ENCODE measurements at places on chromosomes 11 and 22.

DNA sequence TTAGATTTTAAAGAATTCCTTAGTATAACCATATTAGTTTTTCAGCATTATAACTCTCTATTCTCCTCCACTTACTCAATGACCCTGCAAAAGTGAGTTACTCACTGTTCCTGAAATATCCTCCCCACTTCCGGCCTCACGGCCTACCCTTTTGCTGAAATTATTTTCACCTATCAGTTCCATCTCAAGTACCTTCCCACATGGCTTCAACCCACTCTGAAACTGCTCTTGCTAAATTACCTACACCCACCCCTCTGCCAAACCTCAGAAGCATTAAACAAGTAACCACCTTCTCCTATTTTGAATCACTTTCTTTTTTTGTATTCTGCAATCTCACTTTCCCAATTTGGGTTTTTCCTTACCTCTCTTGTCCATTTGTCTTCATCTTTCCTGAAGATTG lies 37.7 kb downstream of the OR5P2 start:
- no peak for DNase-seq
- H3K36me3 ChIP-seq: no peaks in the 10 kb centered on the region
- peaks cover 4% of the 10 kb centered on the region for H3K27me3 ChIP-seq
- H3K4me1 ChIP-seq: peaks cover 4% of the 10 kb centered on the region
- no peak overlapping the region for H3K4me3 ChIP-seq

GRCh38 chr22:37053310-37054055 lies 1.9 kb downstream of the KCTD17 start:
- H3K36me3 ChIP-seq: no peaks in the 10 kb centered on the region
- no peak overlapping the region for H3K27ac ChIP-seq
- peak overlapping the region; percentile 87 for H3K4me3 ChIP-seq
- no peaks in the 10 kb centered on the region for H3K27me3 ChIP-seq
- no peak for DNase-seq

DNA sequence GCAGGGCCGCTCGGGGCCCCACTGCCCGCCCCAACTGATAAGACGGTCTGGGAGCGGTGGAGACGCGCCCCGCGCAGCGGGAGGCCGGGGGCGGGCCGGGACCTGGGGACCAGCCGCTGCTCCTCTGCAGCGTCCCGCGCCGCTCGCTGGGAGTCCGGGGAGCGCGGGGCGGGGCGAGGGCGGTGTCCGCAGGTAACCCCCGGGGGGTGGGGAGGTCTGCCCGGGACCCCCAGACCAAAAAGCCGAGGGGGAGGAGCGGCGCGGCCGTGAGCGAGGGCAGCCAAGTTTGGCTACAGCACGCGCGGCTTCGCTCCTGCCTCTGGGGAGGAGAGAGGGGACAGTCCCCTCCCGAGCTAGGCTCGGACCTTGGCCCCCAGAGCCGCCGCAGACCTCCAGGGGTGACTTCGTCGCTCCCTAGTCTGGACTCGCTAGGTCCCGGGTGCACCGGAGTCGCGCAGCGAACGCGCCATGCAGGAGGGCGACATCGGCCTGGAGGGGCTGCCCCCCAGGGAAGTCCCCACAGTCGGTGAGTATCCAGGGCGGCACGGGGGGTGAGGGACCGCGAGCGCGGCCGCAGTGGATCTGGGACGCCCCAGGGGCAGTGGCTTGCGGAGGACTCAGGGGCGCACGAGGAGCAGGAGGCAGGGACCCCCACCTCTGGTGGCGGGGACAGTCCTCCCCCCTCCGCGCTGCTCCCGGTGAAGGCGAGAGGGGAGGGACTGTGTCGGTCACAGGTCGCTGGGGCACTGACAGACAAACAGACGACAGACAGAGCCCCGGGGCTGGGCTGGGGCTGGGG lies 92.3 kb upstream of the ANO1 start:
- H3K4me3 ChIP-seq: no peak overlapping the region
- no peaks in the 10 kb centered on the region for H3K36me3 ChIP-seq
- H3K4me1 ChIP-seq: no peaks in the 10 kb centered on the region
- peaks cover 79% of the 10 kb centered on the region for H3K27me3 ChIP-seq
- DNase-seq: no peak
- H3K27ac ChIP-seq: no peak overlapping the region

GRCh38 chr11:27710536-27710935 lies 10.3 kb upstream of the BDNF start:
- H3K36me3 ChIP-seq: no peaks in the 10 kb centered on the region
- H3K4me3 ChIP-seq: no peak overlapping the region
- peaks cover 37% of the 10 kb centered on the region for H3K27me3 ChIP-seq
- no peaks in the 10 kb centered on the region for H3K4me1 ChIP-seq
- no peak overlapping the region for H3K27ac ChIP-seq
- no peak for DNase-seq

GRCh38 chr11:64499261-64500004 lies 91.6 kb upstream of the SLC22A12 start:
- no peaks in the 10 kb centered on the region for H3K36me3 ChIP-seq
- H3K4me3 ChIP-seq: no peak overlapping the region
- no peak for DNase-seq
- peaks cover 19% of the 10 kb centered on the region for H3K27me3 ChIP-seq
- peaks cover 4% of the 10 kb centered on the region for H3K4me1 ChIP-seq

GRCh38 chr11:118988280-118988679 lies 9.7 kb upstream of the CENATAC start:
- no peaks in the 10 kb centered on the region for H3K27me3 ChIP-seq
- no peak for DNase-seq
- no peak overlapping the region for H3K4me3 ChIP-seq
- peaks cover 5% of the 10 kb centered on the region for H3K4me1 ChIP-seq
- no peak overlapping the region for H3K27ac ChIP-seq

GRCh38 chr11:9834291-9834690 lies 170.4 kb downstream of the SWAP70 start:
- H3K27ac ChIP-seq: no peak overlapping the region
- no peaks in the 10 kb centered on the region for H3K27me3 ChIP-seq

- peaks cover 10% of the 10 kb centered on the region for H3K4me1 ChIP-seq
- DNase-seq: no peak
- no peaks in the 10 kb centered on the region for H3K27me3 ChIP-seq
These were observed 53.3 kb downstream of the PPFIA1 start for GRCh38 chr11:70323806-70324205.

- peaks cover 21% of the 10 kb centered on the region for H3K4me1 ChIP-seq
- DNase-seq: no peak
- no peak overlapping the region for H3K27ac ChIP-seq
- no peak overlapping the region for H3K4me3 ChIP-seq
These were observed 2.6 kb downstream of the KCNK7 start for GRCh38 chr11:65592858-65593517.

DNA sequence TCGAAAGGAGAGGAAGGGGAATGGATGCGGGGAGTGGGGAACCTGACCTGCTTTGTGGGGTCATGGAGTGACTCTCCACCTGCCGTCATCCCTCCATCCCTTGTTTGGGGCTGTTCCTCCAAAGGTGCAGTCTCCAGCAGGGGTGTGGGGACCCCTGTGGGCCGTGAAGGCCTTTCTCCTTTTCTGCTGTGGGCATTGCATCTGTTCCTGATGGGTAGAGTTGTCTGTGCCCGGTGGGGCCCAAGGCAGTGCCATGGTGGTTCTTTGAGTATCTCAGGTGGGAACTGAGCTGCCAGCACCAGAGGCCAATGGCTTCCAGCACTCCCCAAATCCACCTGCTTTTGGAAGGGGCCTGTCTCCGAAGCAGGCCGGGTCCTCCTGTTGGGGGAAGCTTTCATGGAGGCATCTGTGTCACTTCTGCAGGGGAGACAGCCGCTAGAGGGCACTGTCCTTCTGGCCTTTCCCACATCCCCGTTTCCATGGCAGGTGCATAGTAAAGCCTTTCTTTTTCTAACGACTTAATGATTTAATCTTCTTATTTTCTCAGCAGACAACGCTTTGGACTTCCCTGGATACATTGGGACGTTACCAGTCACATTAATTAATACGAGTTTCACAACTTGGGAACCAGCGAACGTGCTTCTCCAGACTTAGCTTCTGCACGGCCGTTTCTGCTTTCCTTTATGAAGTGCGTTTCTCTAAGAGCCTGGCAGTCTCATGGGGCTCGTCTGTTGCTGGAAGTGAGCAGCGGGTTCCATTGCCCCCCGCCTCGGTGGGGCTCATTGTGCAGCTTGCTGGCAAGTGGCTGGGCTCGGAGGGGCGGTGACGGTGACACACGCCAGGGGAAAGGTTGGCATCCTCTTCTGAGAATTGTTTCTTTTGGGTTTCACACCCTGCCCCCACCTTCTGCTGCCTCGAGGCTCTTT lies 57.1 kb downstream of the PARVB start:
- no peak overlapping the region for H3K27ac ChIP-seq
- peaks cover 4% of the 10 kb centered on the region for H3K36me3 ChIP-seq
- no peaks in the 10 kb centered on the region for H3K27me3 ChIP-seq
- DNase-seq: peak; percentile 48

DNA sequence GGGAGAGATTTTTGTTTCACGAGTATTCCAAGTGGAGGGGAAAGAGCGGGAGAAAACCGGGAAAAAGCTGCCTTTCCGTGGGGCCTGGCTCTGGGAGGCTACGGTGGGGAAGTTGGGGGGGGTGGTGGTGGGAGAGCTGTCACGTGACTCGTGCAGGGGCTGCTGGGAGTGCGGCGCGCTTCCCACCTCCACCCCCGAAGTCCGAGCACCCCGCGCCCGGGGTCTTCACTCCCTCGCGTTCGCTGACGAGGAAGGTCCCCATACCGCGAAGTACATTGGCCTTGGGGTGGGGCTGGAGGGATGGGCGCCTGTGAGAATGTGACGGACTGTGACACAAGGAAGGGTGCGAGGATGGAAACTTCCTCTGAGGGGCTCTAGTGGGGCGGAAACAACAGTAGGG lies at the start of gene TEX12:
Gene TEX12, plus strand, starts transcription at position 228 of the 400 bp plus-strand sequence. CDS start 1,897 bp downstream, outside the sequence.
- H3K4me1 ChIP-seq: peaks cover 7% of the 10 kb centered on the region
- no peak within 1 kb of the TSS for H3K4me3 ChIP-seq
- no peak within 1 kb of the TSS for H3K27ac ChIP-seq
- peaks cover 21% of the 10 kb centered on the region for H3K27me3 ChIP-seq
- peaks cover 6% of the 10 kb centered on the region for H3K36me3 ChIP-seq

GRCh38 chr11:66006891-66007176 lies 4.5 kb downstream of the BANF1 start:
- no peak overlapping the region for H3K27ac ChIP-seq
- peaks cover 5% of the 10 kb centered on the region for H3K27me3 ChIP-seq
- DNase-seq: no peak
- peaks cover 17% of the 10 kb centered on the region for H3K4me1 ChIP-seq
- H3K4me3 ChIP-seq: no peak overlapping the region

DNA sequence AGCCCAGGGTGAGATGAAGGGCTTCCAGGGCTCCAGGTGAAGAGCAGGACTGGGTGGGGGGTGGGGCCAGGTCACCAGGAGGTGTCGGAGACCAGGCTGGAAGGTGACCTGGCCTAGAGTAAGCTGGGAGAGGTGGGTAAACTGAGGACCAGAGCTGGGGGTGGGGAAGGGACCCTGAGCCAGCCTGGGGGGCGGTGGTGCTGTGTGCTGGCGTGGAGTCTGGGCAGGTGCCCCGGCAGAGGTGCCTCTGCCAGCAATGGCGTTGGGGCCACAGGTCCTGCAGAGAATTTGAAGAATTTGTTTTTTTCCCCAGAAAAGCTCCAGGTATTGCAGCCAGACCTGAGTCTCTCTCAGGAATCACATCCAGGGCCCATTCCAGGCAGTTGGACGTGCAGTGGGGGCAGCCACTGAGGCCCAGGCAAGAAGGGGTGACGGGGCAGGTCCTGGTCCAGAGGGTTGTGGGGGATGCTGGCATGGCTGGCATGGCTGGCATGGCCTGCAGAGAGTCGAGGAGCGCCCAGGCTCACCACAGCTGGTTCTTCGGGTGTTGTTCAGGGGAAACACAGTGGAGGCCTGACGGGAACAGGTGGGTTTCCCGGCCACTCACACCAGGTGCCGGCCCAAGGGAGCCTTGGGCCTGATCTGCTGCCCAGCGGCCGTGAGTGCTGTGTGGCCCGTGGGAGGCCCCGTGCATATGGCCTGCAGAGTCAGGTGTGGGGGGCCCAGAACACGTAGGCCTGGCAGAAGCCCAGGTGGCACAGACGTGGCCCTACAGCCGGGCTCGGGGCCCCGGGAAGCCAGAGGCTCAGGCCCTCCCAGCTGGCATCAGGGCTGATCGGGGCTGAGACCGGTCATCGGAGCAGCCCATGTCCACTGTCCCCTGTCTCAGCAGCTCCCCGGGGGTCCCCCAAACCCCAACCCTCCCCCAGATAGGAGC lies 6.4 kb upstream of the MUC6 start:
- no peak for DNase-seq
- H3K27me3 ChIP-seq: peaks cover 18% of the 10 kb centered on the region
- no peak overlapping the region for H3K27ac ChIP-seq
- H3K4me3 ChIP-seq: no peak overlapping the region
- peaks cover 3% of the 10 kb centered on the region for H3K4me1 ChIP-seq
- H3K36me3 ChIP-seq: no peaks in the 10 kb centered on the region

DNA sequence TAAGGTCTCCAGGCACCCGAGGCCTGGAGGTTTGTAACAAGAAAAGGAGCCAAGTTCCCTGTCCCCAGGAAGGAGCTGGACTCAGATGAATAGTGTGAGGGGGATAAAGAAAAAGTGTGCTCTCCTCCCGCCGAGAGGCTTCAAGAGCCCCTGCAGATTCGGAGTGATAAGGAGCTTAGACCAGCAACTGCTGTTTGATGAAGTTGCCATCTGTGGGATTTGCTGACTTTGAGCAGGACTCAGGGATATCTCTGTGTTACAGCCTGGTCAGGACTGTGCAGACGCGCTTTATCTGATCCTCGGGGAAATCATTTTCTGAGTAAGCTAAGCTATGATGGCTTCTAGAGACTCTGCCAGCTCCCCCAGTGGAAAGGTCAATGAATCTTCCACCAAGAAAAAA lies 1017.0 kb downstream of the TBC1D22A start:
- peaks cover 15% of the 10 kb centered on the region for H3K27me3 ChIP-seq
- no peak overlapping the region for H3K4me3 ChIP-seq
- no peaks in the 10 kb centered on the region for H3K4me1 ChIP-seq
- no peak for DNase-seq

DNA sequence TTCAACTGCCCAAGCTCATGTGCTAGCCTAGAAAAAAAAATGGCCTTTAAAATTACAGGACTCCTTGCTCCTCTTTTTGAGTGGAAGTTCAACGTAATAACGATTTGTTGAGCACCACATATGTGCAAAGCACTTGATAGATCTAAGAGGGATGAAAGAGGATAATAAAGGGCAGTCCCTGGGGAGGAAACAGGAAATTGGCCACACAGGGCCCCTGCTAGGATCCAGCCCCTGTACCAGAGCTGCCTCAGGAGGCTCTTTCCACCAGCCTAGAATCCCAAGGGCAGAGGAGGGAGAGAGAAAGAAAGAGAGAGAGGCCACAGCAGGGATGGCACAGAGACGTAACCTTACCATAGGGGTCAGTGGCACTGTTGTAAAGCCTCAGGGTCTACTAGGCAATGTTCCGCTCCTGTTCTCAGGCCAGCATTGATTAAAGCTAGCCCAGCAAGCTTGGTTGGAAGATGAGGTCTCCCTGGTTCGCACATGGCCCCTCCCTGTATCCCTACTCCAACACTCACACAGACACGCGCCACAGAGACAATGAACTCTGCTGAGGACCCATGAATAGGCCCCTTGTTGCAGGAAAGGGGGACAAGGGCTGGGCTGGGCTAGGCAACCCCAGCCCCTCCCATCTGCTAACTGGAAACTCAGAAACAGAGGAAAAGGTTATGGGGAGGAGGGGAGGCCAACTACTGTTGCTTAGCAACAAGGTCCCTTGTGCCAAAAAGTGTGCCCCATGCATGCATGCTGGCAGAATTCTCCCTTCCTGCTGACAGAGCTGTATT lies at the start of gene TMPRSS5:
Gene TMPRSS5, minus strand, starts transcription at position 438 of the 785 bp plus-strand sequence. Its CDS starts 84 bp downstream, at position 354.
- no peak for DNase-seq
- H3K4me3 ChIP-seq: no peak within 1 kb of the TSS
- H3K27ac ChIP-seq: no peak within 1 kb of the TSS
- H3K4me1 ChIP-seq: no peaks in the 10 kb centered on the region
- no peaks in the 10 kb centered on the region for H3K27me3 ChIP-seq
- peaks cover 3% of the 10 kb centered on the region for H3K36me3 ChIP-seq

Measured in T-helper 17 cell (primary cell).